ENCODE measurements at places on chromosomes 11 and 22. TPM values are rescaled to one million over a fixed set of nuclear protein-coding genes. Genes with fewer than 3 reads are reported as not detected.

DNA sequence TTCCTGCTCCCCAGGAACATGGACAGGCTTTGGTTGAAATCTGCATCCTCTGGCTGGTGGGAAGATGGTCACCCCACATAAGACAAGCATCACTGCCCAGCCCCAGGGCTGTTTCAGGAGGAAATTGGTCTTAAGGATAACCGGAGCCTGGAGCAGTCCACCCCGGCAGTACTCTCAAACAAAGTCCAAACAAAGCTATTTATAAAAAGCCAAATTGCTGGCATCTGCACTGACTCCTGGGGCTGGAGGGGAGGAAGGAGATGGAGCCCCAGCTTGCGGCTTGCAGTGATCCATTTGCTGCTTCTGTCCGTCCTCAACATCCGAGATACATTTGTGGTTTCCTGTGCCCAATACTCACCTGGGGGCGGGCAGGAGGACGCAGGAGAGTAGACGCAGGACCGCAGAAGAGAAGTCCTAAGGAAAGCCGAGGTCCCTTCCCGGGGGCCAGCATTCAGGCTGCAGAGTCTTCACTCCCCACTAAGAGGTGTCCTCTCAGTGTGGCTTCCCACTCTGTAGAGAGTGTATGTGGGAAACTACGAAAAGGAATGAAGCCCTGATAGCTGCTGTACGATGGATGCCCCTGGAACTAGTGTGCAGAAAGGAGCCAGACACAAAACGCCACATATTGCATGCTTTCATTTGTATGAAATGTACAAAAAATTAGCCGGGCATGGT, 107.3 kb upstream of the FGF3 start:
- H3K4me3 ChIP-seq, result no peak overlapping the region
- H3K27ac ChIP-seq, result no peak overlapping the region
- H3K36me3 ChIP-seq, result no peaks in the 10 kb centered on the region
- H3K4me1 ChIP-seq, result no peaks in the 10 kb centered on the region
- DNase-seq, result peak; percentile 56

The GLYAT gene
- not detected for total RNA-seq

- H3K4me1 ChIP-seq, result peaks cover 41% of the 10 kb centered on the region
- H3K36me3 ChIP-seq, result no peaks in the 10 kb centered on the region
- H3K27ac ChIP-seq, result no peak overlapping the region
- H3K4me3 ChIP-seq, result no peak overlapping the region
- no peak for DNase-seq
- H3K27me3 ChIP-seq, result no peaks in the 10 kb centered on the region
These were observed 22.4 kb downstream of the MMP10 start for GRCh38 chr11:102757823-102758549.

The NCF4 gene
- not detected for total RNA-seq

Data from chondrocyte (in vitro differentiated cells).